H4 (cell line): ENCODE measurements at places on chromosomes 4 and X. TPM values are rescaled to one million over a fixed set of nuclear protein-coding genes. Genes with fewer than 3 reads are reported as not detected.
A peak's percentile ranks its signal among the peaks of the same experiment; 100 is the strongest.

- DNase-seq: no peak
These were observed 78.1 kb downstream of the HTRA3 start for GRCh38 chr4:8347660-8348059.

DNA sequence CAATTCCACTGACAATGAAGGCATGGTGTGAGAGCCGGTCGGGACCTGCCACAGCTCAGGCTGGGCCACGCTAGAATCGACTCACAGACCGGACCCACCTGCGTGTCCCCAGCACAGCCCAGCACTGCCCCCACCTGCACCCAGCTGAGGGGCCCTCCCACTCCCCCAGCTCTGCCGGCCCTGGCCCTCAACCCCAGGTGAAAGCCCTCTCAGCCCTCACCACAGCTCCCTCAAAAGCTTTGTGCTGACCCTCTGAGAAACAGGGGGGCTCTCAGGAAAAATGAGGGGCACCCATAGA, 25.1 kb downstream of the GAK start:
- no peak for DNase-seq

PAGE5 gene
- total RNA-seq: 37.9 and 40.5 TPM in 2 replicates

DNA sequence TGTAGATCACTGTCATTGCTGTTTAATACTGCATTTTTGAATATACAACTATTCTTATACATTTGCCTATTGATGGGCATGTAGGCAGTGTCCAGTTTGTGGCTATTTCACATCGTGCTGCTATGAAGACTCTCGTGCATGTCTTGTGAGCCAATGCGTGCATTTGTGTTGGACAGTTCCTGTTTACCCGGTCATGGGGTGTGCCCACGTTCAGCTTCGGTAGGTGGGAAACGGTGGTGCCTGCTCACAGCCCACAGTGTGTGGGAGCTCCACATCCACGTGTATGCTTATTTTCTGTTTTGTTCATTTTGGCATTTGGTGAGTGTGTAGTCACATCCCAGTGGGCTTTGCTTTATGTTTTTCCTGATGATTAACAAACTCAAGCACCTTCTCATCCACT, 19.7 kb upstream of the RNF212 start:
- DNase-seq: no peak

GRCh38 chrX:87434618-87435017, 83.0 kb upstream of the KLHL4 start:
- no peak for DNase-seq

DNA sequence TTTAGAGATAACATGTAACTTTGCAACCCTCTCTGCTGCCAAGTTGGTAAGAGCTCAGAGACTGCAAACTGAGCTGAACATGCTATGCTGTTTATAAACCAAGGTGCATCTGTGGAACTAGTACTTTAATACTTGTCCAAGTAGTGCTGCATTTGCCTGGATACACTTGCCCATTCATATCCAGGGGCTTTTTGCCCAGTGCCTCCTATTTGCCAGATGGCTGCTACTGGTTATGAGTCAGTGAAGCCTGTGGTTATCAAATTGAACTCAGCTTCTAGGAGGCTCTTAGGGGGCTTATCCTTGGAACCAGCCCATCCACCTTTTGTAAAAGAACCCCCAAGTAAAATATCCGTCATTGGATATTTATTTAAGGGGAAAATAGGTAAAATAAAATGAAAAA, 79.6 kb downstream of the AFF2 start:
- no peak for DNase-seq

DNA sequence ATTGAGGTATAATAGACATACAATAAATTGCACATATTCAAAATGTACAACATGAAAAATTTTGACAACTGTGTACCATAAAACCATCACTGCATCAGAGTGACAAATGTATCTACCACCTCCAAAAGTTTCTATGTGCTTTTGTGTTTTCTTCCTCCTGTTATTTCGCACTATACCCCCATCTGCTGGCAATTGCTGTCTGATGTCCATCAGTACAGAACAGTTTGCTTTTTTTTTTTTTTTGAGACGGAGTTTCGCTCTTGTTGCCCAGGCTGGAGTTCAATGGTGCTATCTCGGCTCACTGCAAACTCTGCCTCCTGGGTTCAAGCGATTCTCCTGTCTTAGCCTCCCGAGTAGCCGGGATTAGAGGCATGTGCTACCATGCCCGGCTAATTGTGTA, 154.3 kb upstream of the GIMD1 start:
- DNase-seq: peak; percentile 16

DNA sequence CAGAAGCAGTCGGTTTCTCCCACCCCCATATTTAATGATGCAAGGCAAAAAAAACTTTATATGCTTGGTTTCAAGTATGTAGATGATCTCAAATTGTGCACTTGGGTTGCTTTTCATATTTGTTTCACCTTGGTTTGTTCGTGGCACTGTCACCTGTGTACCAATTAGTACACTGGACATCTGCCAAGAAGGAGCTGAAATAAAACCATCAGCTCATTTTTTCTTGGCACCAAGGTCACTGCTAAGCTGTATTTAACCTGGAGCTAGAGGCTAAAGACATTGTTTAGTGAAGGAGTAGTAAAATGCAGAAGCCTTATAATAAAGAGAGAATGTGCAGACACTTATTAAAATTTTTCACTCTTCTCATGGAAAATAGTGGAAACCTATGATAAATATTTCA, 430.8 kb downstream of the ARHGAP24 start:
- no peak for DNase-seq

DNA sequence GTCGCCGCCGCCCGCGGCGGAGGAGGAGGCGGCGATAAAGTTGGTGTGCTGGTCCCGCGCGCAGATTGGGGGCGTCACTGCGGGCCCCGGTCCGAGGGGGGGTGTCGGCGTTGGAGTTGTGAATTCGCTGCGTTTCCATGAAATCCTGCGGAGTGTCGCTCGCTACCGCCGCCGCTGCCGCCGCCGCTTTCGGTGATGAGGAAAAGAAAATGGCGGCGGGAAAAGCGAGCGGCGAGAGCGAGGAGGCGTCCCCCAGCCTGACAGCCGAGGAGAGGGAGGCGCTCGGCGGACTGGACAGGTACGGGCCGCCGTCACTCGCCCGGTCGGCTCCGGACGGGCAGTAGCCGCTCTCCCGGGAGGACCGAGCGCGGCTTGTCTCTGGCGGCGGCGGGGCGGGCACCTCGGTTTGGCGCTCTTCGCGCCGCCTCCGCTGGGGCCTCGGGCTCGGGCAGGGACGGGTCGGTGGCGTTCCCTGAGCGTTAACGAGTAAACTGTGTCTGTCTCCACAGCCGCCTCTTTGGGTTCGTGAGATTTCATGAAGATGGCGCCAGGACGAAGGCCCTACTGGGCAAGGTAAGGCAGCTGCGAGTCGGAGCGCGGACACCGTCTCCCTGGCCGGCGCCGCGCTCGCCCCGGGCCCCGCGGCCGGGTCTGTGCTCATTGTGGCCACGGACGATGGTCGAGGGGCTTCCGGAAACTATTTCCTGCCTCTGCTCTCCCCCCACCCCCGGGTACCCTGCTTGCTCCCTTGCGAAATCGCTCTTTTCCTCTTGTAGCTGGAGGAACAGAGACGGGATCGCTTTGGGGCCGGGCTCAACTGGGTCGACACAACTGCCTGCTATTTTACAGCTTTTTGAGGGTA, 658 bp downstream of the KDM6A start:
- peak; percentile 12 for DNase-seq

LUZP4 gene
- not detected in 2 replicates for total RNA-seq

GRCh38 chrX:18016941-18017340, 155.8 kb upstream of the RAI2 start:
- no peak for DNase-seq

DNA sequence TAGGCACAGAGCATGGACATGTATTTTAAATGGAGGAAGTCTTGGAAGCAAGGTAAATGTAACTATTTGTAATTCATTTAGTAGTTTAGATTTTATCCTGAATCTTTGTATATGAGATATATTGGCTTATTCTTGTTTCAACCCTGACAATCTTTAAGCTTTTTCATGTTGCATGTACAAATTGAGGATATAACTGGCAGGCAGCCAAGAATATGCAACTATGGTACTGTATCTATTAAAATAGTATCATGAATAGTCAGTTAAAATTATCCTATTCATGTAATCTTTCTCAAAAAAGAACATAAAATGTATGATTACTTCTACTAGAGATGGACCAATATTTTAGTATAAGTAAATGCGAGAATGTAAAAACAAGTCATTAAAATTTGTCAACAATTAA, 1141.5 kb downstream of the PCDH18 start:
- no peak for DNase-seq

DNA sequence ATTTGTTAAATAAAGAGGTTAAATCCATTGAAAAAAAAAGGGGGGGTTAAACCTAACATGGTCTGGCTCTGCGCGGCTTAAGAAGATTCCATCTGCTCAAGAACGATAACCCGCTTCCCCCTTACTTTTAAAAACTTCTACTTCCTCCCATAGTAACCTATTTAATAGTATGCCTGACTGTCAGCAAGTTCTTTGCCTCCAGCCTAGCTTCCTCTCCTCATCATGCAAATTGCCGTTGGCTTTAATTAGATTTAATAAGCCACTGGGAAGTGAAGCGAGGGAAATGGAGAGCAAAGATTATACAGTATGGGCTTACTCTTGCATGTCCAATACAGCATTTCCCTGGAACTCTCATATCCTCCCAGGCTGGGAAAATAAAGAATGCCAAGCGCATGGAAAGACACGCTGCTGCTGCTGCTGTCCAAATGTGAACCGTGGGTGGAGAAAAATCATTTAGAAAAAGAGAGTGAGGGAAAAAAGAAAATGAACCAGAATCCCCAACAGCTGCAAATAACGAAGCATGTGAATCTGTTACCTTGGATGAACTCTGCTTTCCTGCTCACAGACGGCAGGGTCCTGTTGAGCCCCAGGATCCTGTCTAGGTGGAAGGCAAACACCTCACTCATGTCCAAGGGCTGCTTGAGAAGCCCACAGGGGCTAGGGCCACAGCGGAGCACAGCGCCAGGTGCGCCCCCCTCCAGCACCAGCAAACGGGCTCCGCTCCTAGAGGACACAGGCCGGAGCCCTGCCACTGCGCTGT, 2.7 kb downstream of the GASK1B start:
- DNase-seq: no peak

DACH2 gene
- not detected in 2 replicates for total RNA-seq

DNA sequence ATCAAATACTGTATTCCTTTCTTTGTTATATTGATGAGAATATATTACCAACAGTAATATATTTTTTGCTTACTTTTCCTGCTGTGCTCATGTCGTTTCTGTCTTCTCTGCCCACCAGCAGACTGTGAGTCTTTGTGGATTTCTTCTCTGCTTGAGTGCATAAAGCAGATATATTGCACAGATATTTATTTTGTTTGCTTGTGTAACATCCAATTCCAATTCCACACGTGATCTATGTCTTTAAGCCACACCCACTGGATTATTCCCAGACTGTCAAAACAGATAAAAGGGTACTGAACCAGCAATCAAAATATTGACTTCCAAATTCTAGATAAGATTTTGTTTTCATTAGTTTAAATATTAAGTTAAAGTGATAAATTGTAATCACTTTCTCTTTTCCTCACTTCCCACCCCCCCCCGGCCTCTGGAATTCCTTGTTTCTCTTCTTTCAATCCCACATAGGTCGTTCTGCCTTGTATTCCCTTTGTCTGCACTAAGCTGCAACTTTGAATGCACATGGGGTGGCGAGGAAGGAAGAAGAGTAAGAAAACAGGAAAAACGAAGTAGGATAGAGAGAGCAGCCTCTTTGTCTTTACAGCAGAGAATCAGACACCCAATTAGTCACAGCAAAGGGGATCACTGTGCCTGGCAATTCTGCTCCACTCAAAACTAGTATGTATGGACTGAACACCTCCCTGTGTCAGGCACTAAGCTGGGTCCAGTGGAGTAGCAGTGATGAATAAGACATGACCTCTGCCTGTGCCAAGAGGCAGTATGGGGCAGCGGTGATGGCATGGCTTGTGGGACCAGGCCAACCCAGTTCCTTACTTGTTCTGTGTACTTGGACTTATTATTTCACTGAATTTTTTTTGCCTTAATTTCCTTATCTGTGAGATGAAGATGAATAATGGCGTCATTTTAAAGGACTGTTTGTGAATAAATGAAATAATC, at the start of gene ADH1B:
ADH1B (minus strand) TSS at position 161 of the 951 bp plus-strand sequence; CDS start at position 91, 70 bp downstream.
- no peak for DNase-seq

NSG1 gene
- total RNA-seq: 7.5 and 8.9 TPM in 2 replicates

TKTL1 gene
- 2.1 TPM in 1 of 2 replicates, not detected in the other for total RNA-seq

DNA sequence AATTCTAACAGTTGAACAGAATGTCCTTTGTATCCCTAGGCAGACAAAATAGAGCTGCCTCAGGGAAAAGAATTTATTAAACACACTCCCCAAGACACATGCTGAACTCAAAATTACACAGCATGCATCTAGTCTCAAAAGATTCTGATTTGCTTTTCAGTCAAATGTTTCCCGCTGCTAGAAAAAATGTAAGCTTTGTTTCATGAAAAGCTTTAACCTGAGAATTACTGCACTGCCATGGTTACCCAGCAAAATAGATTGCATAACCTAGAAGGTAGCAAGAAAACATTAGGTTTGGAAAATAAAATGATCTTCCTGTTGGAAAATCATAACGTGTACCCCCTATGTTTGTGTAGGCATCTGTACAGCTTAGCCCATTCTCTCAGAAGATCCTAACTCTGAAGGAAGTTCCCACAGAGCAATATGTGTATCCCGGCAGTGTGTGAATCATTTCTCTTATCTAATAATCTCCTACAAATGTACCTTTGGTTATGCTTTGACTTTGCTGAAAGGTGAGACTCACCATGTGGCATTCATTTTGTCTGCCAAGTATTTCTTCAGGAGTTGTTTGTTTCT, 646.9 kb downstream of the STPG2 start:
- peak; percentile 7 for DNase-seq

DNA sequence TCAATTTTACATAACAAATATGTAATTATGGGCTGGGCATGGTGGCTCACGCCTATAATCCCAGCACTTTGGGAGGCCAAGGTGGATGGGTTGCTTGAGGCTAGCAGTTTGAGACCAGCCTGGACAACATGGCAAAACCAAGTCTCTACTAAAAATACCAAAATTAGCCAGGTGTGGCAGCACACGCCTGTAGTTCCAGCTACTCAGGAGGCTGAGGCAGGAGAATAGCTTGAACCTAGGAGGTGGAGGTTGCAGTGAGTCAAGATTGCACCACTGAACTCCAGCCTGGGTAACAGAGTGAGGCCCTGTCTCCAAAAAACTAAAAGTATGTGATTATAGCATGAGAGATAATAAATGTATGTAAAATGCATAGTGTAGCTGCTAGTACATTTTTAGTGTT, 229.0 kb downstream of the PPARGC1A start:
- DNase-seq: no peak

DNA sequence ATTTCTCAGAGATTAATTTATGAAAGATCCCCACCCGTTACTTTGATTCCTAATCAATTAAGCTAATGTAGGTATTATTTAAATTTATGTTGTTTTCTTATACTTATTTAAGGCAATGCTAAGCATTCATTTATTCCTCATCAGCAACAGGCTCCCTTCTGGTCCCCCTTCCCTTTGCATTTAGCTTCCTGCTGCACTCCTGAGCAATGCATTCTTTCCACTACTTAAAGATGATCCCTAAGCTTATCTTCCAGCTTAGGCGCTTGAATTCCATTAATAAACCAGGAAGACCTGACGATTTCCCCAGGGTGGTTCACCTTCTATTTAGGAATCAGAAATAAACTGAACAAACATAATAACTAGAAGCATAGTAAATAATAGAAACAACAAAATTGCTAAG, 1003.1 kb downstream of the FSTL5 start:
- DNase-seq: no peak

CT45A5 gene
- 0.50 TPM in 1 of 2 replicates, not detected in the other for total RNA-seq

CXCL6 gene
- total RNA-seq: not detected in 2 replicates

DCAF12L2 gene
- total RNA-seq: not detected in 2 replicates

AREG gene
- 0.91 TPM in 1 of 2 replicates, not detected in the other for total RNA-seq
